ENCODE measurements at places on chromosomes 4 and X.
A peak's percentile ranks its signal among the peaks of the same experiment; 100 is the strongest.

DNA sequence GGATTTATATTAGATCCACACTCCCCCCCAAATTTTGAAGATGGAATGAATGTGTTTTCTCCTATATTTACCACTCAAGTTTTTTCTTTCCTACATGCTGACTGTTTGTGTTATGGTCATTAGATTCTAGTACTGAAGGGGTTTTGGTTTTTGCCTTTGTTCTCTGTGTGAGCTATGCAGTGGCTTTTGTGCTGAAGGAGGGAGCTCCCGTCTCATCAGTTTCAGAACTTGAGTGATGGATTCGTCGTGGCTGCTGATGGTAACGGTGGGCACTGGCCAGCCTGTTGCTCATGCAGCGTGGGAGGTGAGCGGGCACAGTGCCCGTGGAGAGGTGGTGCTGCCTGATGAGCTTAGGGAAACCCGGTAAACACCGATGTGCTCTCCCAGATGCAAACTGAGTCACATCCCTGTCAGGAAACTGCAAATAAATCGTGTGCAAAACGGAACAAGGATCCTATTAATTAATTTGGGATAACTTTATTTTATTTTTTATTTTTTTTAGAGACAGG is 101.5 kb downstream of the SORBS2 start:
- no peak for DNase-seq

GRCh38 chr4:149031399-149031798 is 589.2 kb upstream of the NR3C2 start:
- DNase-seq: no peak

DNA sequence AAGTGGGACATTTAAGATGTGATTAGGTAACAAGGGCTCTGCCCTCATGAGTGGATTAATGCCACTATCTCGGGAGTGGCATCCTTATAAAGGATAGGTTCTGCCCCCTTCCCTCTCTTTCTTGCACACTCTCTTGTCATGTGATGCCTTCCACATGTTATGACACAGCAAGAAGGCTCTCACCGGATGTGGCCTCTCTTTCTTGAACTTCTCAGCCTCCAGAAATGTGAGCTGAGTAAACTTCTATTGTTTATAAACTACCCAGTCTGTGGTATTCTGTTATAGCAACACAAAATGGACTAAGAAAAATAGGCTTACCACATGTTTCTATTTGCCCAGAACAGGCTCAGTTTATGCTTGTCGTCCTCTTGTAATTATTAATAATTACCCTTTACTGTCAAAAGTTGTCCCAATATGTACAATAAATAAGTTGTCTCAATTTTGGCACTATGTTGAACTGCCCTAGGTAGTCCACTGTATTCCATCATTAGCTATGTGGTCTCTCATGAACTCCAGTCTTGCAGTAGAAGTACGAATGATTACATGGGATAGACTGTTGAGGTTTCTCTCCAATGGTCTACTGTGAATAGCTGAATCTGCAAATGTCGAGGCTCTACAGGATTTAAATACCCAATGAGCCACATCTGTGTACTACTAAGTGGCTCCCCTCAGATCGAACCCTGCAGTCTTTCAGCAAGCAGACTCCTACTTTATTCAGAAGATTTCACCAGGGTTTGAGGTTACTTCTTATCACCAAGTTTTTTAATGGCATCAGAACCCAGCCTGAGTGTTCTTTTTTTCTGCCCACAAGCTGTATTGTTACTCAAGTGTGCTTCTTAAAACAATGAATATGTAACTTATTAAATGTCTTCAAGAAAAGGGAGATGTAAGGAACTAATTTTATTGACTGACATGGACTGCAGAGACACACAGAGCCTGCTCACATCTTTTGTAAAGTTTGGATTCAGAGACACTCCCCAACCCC is 102.0 kb upstream of the LEF1 start:
- DNase-seq: no peak

- no peak for DNase-seq
Measured at GRCh38 chrX:11341274-11342201, 48.3 kb downstream of the AMELX start.

GRCh38 chrX:81304563-81304962 is 102.7 kb downstream of the SH3BGRL start:
- no peak for DNase-seq

DNA sequence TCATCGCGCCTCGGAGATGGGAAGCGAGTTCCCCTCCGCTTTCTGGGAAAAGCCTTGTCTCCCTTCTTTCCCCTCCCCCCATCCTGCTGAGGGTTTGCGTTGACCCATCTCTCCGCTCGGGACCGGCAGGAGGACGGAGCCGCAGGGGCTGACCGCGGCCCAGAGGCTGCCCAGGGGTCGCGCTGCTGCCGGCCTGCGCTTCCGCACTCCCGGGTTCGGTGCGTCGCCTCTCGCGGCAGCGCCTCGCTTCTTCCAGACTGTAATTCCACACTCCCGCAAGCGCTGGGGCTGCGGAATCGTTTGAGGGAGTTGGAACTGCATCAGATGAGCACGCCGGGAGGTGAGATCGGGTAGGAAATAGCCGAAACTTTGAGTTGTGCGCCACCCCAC is 88.3 kb downstream of the BCOR start:
- DNase-seq: no peak

DNA sequence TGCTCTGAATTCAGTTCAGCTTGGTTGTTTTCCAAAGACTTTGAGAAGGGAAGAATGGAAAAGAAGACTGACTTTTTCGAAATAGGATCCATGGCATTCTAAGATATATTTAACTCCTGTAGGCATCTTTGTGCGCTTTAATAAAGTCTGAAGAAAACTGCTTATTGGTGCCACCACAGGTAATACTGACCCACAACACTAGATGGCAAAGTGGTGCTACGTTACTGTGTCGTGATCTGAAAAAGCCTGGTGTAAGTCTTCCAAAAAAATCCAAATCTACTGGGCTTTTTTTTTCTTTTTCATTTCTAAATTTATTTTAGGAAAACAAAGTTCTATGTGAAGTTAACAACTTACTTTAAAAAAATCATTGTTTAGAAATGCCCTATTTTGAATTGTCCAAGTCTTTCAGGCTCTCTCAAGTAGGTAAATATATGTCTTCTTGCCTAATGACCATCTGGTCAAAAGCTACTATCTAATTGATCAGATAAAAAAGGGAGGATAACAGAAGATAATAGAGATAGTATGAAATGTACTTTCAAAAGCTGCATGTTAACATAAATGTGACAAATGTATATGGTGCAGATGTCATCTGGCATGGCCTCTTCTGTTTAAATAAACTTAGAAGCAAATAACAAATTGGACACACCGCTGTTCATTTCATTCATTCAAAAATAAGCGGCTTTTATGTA is 47.0 kb upstream of the MID1IP1 start:
- peak; percentile 35 for DNase-seq

GRCh38 chr4:155072417-155072816 is 136.0 kb upstream of the NPY2R start:
- DNase-seq: no peak

DNA sequence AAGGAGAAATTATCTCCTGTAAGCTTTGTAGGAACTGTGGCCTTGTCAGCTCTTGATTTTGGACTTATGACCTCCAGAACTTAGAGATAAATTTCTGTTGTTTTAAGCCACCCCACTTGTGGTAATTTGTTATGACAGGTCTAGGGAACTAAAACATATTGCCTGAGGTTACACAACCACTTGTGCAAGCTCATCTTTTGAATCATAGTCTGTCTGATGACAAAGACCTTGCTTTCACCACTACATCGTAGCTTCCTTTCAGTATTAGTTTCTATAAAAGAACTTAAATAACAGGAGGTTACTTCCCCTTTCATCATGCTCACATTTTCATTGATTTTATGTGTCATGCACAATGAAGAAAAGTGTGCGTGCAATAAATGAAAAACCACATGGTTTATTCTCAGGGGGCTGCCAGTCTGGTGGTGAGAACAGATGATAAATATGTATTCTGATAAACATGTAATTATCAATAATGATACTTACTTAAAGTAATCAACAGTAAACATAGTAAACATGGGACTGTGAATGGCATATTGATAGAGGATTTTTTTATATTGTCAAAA is 690.0 kb upstream of the HS3ST1 start:
- no peak for DNase-seq

DNA sequence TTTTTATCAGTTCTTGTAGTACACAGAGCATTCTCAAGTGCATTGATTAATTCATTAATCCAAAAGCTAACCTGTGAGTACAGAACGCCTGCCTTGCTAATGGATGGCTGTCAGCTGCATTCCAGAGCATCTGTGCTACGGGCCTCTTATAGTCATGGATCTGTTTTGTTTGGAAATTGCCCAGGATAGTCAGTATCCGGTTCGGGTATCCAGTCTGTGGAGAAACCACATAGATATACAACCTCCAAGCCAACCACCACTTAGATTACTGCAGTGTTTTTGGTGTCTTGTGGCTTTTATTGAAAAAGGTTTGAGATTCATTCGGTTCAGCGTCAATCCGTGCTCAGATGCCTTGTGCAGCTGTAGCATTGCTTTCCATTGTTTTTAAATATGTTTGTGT is 4.0 kb downstream of the LAP3 start:
- no peak for DNase-seq

DNA sequence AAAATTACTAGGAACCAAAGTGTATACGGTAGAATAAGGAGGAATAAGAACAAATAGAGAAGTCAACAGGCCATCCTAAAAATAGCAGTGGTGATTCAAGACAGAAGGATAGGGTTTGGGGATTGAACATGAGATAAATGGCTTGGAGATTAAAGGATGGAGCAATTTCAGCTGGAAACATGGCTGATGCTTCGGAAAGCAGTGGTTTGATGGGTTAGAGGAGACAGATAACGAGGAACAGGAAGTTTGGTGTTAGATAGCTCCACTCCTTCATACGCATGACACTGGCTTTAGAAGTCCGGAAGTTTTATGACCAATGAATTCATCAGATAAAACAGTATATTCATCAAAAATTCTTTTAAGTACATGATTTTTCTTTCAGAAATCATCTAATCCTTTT is 70.8 kb upstream of the GALNTL6 start:
- DNase-seq: no peak

GRCh38 chr4:151604238-151604637 is 156.6 kb downstream of the GATB start:
- no peak for DNase-seq

- peak; percentile 13 for DNase-seq
Measured at GRCh38 chr4:64781737-64782326, 372.6 kb upstream of the TECRL start.

GRCh38 chr4:86741846-86742245 is 107.3 kb downstream of the SLC10A6 start:
- DNase-seq: no peak

DNA sequence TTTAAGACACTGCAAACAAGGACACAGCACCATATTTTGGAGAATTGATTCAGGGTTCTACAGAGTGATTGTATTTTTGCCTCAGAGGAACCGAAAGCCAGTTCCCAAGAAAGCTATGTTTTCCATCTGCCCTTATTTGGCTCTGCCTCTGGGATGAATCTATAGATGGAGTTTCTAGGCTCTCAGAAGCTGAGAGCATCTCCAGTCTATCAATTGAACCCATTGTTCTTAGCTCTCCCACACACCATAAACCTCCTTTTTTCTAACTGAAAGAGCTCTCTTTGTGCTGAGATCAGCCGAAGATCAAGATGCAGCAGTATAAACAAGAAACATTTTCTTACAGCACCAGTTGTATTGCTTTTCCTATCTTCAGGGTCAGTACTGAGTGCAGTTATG is 16.9 kb downstream of the PLP1 start:
- no peak for DNase-seq

DNA sequence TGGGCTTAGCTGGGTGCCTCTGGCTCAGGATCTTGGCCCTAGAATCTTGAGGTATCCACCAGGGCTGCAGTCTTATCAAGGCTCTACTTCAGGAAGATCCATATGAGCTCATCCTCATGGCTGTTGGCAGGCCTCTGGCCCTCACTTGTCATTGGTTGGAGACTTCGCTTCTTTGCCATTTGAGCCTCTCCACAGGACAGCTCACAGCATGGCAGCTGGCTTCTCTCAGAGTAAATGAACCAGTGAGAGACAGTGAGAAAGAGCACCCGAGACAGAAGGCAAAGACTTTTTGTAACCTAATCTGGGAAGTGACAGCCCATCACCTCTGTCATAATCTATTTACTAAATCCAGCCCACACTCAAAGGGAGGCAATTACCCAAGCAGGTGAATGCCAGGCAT is 236.8 kb downstream of the GPAT3 start:
- no peak for DNase-seq

DNA sequence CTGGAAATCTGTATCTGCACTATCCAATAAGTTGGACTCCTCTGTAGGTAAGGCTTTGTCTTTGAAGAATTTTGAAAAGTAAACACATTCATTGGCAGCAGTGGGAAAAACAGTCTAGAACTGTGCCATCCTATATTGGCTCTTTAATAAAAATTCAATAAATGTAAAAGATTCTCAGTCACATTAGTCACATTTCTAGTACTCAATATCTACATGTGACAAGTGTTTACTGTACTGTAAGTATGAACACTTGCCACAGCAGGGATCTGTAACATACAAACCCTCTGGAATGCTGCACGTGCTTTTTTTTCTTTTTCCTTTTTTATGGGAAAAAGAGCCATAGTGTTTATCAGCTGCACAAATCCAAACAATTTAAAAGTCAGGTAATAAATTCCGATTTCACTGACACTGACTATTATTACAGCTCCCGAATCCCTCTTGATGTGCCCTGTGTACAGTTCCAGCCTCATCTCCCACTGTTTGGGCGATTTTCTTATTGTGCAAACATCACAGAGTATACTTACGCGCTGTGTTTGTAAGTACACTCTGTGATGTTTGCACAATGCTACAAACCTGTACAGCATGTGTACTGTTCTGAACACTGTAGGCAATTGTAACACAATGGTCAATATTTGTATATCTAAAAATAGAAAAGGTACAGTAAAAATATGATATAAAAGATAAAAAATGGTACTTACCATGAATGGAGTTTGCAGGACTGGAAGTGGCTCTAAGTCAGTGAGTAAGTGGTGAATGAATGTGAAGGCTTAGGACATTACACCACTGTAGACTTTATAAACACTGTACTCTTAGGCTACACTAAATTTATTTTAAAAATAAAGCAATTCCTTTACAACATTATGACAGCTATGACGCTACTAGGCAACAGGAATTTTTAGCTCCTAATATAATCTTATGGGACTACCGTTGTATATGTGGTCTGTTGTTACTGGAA is 8.7 kb downstream of the PYURF start:
- no peak for DNase-seq

DNA sequence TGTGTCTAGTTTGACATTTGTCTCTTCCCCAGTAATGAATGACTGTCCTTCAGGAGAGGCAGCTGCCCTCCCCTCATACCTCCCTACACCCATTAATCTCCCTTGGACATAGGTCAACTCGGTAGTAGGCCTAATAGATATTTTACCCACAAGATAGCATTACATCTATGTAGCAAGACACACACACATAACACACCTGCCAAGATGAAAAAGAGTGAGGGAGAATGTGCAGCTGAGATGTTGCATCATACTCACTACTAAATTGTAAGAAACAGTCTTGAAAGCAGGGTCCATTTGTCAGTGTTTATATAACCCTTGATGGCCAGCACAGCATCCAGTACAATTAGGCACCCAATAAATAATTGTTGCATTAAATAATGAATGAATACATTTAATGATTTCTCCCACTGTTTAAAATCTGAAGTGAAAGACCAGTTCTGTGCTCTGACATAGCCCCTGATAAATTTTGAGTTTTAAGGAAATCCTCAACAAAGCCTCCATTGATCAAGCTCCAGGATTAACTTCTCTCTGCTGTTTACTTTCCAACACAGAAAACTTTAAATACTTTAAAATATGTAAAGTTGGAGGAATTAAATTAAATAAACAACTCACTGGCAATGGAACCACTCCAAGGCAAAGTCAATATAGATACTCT is 440.8 kb upstream of the RASGEF1B start:
- no peak for DNase-seq

- DNase-seq: no peak
Measured at GRCh38 chr4:176156656-176157055, 38.7 kb downstream of the SPATA4 start.

GRCh38 chr4:3361406-3361805 is 68.6 kb downstream of the RGS12 start:
- no peak for DNase-seq
